ENCODE measurements at places on chromosomes 3 and 15.
A peak's percentile ranks its signal among the peaks of the same experiment; 100 is the strongest.

DNA sequence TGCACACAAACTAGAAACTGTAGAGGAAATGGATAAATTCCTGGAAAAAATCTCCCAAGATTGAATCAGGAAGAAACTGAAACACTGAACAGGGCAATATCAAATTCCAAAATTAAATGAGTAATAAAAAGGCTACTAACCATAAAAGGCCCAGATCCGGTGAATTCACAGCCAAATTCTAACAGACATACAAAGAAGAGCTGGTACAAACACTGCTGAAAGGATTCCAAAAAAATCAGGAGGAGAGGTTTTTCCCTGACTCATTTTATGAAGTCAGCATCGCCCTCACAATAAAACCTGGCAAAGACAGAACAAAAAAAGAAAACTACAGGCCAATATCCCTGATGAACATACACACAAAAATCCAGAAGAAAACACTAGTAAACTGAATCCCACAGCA lies 462.4 kb upstream of the THBS1 start:
- DNase-seq = no peak

- DNase-seq = no peak
Measured at GRCh38 chr3:10560060-10560861, 54.9 kb upstream of the ATP2B2 start.

DNA sequence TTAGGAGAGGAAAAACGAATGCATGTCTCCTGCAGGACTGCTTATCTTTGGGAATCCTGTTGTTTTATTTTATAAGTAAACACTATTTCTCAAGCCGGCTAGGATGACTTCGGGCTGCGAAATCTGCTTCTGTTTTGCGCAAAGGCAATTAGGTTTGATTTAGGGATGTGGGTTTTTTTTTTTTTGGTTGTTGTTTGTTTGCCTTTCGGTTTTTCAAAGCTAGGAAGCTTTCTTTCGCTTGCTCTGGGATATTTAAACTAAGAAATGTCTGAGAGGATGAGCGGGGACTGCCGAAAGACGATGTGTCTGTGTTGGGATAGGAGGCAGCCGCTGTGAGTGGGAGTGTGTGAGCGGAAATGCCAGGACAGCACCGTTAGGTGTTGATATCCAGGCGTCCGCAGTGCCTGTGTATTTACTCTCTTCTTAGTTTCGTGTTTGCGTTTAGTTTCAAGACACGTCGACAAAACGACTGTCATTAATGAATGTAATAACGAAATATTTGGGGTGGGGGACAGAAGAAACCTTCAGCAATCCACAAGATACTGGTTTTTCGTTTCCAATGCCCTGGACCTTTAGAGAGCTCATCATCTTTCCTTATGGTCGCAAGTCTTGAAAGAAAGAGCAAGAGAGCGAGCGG lies 604 bp downstream of the ISL2 start:
- peak; percentile 50 for DNase-seq

DNA sequence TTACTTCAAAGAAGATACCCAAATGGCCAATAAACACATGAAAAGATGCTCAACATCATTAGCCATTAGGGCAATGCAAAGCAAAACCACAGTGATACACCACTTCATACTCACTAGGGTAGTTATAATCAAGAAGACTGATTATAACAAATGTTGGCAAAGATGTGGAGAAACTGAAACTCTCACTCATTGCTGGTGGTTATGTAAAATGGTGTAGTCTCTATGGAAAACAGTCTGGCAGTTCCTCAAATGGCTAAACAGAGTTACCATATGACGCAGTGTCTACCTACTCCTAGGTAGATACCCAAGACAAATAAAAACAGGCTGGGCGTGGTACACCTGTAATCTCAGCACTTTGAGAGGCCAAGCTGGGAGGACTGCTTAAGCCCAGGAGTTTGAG lies 3.5 kb upstream of the ZFAND6 start:
- peak; percentile 67 for DNase-seq

DNA sequence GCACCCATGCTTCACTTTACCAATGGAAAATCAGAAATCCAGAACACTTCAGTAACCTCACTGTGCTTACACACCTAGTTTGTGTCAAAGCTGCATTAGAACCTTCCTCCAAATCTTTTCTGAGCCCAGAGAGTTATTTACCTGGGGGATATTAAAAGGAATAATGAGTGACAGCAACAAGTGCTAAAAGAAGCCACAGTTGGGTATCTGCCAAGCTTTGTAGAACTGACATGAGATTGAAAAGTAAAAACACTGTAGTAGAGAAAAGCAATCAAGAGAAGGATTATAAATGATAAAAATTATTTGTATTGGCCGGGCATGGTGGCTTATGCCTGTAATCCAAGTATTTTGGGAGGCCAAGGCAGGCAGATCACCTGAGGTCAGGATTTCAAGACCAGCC lies 8.8 kb upstream of the TBC1D23 start:
- no peak for DNase-seq

DNA sequence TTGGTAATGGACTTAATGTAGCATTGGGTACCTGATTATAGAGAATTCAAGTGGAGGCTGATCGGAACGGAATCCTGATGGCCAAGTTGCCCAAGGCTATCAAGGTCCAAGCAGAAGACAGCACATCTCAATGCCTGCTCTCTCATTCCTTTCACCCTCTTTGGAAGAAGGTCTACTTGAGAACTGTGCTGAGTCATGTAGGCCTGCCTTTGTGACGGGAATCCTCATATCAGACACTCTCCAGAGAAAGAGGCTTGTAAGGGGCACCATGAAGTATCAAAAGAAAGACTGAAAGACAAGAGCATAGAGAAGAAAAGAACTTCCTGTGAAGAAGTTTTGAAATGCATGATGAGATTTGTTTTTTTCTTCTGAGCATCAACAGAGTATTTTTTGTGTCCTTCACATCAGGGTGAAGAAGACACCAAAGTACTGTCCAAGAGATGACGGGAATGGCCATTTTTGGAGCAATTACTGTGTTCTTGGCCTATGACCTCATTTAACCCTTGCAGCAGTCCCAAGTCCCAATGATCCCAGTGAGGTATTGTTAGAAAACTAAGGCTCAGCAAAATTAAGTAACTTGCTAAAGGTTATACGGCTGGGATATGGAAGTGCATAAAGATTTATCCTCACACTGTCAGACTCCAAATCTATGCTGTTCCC lies 13.2 kb upstream of the LARP6 start:
- no peak for DNase-seq

DNA sequence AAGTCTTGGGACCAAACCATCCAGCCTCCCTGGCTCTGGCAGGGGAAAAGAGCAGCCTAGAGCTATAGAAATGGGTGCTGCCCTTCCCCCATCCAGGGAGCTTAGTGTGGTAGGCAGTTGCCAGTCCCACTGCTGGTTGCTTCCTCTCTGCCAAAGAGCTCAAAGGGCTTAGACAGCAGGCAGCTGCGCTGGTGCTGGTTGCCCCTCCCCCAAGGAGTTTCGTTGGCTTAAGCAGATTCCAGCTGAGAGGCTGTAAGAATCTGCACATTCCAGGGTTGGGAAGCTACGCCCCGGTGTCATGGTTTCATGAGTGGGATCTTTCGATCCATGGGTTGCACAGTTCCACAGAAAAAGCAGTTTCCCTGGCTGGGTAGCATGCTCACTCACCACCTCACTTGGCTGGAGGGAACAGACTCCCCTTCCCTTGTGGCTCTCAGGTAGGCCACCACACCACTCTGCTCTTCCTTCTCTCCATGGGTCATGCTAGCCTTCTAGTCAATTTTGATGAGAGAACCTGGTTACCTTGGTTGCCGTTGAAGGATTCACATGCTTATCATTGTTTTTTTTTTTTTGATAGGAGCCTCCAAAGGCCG lies 195.1 kb downstream of the EPHA6 start:
- peak; percentile 27 for DNase-seq

GRCh38 chr3:13121553-13122001 lies 48.3 kb upstream of the IQSEC1 start:
- no peak for DNase-seq

GRCh38 chr3:150945226-150946032 lies 27.1 kb downstream of the CLRN1 start:
- DNase-seq = no peak

DNA sequence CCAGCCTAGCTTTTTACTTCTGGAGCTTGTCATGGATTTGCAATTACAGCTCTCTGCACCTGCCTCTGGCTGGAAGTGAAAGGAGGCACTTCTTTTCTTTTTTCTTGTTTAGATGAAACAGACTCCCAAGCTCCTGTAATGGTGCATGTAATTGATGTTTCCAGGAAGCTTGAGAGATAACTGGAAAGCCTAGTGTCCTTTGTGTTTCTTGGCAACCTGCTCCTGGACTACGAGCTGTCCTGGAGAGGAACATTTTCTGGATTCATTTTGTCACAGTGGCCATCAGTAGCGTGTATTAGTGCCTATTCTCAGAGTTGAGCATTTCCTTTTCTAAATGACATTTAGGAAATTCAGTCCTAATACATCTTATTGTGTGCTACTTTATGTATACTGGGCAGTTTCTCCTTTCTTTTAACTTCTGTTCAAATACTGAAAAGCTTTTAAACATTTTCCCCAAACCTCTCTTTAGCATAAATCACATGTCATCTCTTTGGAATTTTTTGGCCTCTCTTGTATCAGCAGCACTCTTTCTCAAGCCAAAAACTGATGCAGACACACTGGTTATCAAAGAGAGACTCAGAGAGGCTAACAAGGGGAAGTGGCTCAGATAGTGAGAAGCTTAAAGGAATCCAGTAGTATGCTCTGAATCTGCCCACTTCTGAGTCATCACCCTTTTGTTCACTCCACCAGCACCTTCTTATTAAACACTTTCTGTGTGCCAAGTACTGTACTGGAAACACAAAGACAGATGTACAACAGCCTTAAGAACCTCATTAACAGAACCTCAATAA lies 62.6 kb upstream of the SLC2A2 start:
- DNase-seq = peak; percentile 22

GRCh38 chr3:11390411-11391131 lies 118.4 kb downstream of the ATG7 start:
- DNase-seq = no peak

DNA sequence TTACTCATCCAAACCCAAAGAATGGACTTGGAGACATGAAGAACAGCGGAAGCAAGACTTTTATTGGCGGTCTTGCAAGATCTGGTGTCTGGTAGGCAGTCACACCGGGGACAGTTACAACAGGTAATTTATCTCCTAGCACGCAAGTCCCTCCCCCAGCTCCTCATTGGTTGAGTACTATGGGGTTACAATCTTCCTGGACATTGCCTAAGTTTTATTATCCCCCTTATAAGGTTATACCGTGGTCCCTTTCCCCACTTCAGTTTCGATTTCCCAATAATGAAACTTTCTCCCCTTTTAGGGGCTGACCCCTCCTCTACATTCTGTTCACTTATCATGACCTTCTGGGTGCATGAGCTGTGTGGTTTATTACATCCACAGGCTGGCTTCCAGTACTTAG lies 18.7 kb downstream of the ARL8B start:
- peak; percentile 22 for DNase-seq

Data from MV-4-11 (cell line).